ENCODE measurements at places on chromosomes 2 and 18. TPM values are rescaled to one million over a fixed set of nuclear protein-coding genes. Genes with fewer than 3 reads are reported as not detected.
A peak's percentile ranks its signal among the peaks of the same experiment; 100 is the strongest.

The DNAH7 gene
- total RNA-seq, result 0.41 TPM

- peak; percentile 72 for DNase-seq
Observed at GRCh38 chr2:41967476-41968181, 80.2 kb upstream of the PKDCC start.

DNA sequence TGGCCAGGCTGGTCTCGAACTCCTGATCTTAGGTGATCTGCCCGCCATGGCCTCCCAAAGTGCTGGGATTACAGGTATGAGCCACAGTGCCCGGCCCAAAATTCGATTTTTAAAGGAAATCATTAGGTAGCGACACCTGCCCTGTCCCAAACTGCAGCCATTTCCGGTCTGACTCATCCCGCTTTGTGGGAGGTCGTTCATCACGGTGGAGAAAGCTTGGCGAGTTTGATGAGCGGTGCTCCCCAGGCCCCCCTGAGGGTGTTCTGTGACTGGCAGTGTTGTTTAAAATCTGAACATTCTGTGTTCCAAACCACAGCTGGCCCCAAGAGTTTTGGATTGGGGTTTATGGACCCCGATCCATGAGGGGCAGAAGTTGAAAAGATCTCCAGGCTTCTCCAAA is 53.0 kb upstream of the GLI2 start:
- peak; percentile 40 for DNase-seq

DNA sequence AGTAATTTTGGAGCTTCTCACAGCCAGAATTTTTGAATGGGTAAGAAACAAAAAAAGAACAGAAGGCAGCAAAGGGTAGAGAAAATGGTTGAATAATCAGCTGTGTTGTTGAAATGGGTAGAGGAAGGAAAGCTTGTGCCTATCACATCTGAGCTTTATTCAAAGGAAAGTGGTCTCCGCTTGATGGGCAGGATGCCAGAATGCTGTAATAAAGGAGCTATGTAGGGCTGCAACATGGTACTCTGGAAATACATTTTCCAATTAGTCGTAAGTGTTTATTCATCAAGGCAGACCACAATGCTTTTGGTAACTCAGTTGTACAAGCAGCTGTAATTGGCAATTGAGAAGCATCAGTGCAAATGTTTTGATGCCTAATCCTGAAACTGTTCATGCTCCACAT is 196.9 kb downstream of the ICOS start:
- no peak for DNase-seq
